Hematopoietic multipotent progenitor cell treated with erythropoietin and hydrocortisone succinate and interleukin-3 and kit ligand, for 8 days (in vitro differentiated cells): ENCODE measurements at places on chromosomes 13 and 19.

GRCh38 chr13:26502826-26503225 lies 54.7 kb upstream of the WASF3 start:
- DNase-seq: peak; percentile 51

DNA sequence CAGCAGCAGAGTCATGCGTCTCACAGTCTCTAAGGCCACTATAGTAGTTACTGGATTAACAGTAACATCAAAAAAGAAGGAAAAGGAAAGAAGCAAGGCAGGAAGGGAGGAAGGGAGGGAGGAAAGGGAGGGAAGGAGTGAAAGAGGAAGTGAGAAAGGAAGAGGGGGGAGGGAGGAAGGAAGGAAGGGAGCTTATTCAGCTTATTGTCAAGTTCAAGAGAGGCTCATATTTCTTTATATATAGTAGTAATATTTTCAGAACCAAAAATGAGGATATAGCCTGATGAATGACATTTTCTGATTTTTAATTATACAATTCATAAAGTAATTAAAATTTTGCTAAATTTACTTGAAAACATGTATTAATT lies 17.7 kb upstream of the RUBCNL start:
- DNase-seq: no peak

- no peak for DNase-seq
Observed at GRCh38 chr13:26623125-26623524, 65.6 kb downstream of the WASF3 start.

- peak; percentile 63 for DNase-seq
Observed at GRCh38 chr19:48152551-48152950, 17.6 kb downstream of the LIG1 start.

GRCh38 chr13:108985166-108985565 lies 355.8 kb downstream of the MYO16 start:
- no peak for DNase-seq
